ENCODE measurements at places on chromosomes 2 and 18.

DNA sequence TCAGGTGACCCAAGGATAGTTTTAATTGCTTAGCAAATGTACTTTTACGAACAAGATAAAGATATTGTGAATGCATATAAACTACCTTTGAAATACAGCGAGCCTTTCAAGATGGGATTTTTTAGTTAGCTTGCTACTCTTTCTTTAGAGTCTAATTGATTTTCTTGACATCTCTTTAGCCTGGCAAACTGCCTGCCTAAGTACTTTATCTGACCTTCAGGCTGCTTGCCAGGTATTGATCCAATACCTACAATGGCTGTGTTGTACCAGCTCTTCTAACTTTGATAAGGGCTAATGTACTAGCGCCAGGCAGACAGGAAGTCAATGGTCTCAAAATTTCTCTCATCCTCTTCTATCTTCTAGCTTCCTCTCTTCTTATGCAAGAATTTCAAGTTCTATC is 414.4 kb upstream of the ACVR2A start:
- DNase-seq, result no peak

GRCh38 chr2:73262108-73262651 is 22.1 kb downstream of the FBXO41 start:
- no peak for DNase-seq

GRCh38 chr2:182817558-182817957 is 48.9 kb downstream of the FRZB start:
- no peak for DNase-seq

DNA sequence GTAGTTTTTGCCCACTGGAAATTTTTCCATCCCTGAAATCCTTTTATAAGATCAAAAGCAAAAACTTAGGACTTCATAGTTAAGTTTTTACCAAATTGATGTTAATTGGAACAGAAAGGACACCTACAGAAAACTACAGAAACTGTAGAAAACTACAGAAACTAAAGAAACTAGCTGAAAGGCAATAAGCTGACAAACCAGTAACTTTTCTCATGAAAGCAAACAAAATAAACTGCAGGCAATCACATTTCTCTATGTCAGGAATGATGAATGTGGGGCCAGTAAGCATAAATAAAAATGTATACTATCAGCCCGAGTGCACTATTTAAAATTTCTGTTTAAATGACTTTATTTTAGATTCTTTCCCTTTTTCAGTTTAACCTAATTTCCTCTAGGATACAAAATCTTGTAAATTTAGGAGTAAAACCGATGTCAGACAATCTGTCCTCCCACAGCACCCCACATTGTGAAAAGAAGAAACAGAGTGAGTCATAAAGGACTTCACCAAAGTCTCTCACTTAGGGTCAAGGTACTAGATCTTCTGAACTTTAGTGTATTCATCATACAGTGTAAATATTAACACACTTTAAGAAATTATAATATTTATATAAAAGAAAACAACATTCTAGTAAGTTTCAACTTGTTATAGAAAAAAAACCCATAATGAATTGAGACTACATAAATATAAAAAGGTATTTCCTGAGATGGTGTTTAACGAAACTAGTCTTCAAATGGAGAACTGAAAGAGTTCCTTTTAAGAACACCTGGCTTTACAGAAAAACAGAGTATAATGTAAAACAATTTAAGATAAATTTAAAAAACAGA is 46.6 kb downstream of the USP40 start:
- DNase-seq, result no peak

DNA sequence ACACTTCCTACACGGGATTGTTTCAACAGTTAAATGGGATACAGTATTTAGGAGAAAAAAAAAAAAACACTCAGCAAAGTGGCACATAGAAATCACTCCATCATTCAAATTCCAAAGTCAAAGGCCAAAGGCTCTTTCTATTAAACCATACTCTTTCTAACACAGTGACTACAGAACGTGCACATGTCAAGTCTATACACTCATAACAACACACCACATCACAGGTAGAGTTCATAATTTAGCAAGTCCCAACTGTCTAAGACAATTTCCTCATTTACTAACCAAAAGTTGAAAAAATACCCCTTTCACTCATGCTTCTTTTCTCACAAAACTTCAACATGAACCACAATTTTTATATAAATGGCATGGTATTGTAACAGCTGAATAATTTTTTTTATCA is 70.8 kb downstream of the MBOAT2 start:
- no peak for DNase-seq

DNA sequence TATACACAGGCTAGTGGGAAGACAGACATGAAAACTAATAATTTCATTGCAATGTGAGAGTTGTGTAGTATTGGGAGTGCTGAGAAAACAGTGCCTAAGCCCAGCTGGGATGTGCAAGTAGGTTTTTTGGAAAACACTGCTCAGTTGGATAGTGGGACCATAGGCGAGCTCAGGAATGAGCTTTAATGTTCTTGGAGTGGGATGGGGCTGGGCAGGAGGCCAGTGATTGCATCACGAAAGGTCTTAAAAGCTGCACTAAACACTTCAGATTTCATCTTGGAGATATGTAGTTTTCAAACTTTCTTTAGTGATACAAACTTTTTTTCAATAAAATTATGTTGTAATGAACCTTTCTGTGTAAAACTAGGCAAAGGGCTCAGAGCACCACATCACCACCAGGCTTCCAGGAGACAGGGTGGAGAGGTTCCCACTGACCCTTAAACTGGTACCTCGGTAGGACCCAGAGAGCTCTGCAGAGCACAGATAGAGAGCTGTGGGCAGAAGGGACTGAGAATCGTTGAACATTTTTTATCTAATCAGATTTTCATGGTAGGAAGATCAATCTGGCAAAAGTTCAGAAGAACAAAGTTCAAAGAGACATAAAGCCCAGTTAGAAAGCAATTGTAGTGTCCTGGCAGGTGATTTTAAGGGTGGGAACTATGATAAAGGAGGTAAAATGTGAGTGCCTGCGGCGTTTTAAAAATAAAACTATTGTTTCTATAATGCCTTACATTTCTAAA is 176.2 kb downstream of the TRABD2A start:
- DNase-seq, result no peak

DNA sequence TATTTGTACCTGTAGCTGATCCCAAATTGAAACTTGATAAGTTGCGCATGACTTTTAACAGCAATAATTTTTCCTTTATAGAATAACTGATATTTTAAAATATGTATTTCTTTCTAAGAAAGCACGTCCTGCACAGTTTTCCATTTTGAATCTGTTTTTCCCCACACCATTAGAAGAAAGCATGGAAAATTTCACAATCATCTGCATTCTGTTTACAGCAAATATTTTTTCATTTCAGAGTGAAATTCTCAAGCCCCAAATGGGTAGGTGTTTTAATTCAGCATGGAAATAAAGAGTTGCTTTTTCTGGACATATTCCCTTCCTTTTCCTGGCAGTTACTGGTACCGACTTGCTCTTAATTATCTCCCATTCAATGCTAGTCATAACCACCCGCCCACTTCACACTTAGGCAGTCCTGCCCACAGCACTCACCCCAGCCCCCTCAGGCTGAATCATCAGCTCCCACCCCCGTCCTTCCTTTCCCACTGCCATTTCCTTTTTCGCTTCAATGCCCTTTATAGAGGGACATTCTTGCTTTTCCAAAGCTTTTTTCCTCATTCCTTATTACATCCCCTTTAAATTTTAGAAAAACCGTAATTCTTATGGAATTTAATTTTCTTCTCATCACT is 89.2 kb upstream of the GLS start:
- DNase-seq, result no peak

DNA sequence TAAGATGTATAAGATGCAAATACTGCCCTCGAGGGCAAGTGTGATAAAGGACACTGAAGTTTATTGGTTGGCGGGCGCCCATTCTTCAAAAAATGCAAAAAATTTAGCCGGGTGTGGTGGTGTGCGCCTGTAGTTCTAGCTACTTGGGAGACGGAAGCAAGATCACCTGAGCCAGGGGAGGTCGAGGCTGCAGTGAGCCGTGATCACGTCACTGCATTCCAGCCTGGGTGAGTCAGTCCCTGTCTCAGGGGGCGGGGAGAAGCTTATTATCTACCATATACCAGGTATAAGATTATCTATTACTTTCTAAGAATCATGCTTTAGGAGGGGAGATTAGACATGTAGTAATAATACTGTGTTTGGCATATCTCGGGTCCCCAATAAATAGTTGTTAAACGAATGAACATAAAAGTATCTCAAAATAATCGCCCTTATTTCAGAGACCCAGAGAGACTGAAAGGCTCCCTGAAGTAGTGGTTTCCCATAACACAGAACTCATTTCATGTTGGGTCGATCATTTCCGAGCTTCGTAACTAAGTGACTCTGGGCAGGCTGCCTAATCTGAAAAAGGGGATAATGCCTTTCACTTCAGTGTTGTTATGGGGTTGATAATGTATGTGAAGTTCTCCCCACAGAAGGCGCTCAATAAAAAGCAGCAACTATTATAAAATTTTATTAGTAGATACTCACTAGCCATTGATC is 1.2 kb upstream of the SELENOI start:
- DNase-seq, result no peak

DNA sequence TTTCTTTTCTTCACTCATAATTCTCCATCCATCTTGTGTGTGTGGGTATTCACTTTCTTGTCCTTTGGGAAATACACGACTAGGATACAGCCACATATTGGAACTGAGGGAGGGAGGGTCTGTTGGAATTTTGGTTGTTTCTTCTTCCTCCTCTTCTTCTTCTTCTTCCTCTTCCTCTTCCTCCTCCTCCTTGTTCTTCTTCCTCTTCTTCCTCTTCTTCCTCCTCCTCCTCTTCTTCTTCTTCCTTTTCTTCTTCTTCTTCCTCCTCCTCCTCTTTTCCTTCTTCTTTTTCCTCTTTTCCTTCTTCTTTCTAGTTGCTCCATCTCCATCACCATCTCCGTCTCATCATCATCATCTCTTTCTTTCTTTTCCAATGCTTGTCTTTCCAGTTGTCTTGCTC is 1307.3 kb upstream of the ZEB2 start:
- no peak for DNase-seq

- no peak for DNase-seq
These were observed 76.1 kb downstream of the INPP4A start for GRCh38 chr2:98520806-98521205.

DNA sequence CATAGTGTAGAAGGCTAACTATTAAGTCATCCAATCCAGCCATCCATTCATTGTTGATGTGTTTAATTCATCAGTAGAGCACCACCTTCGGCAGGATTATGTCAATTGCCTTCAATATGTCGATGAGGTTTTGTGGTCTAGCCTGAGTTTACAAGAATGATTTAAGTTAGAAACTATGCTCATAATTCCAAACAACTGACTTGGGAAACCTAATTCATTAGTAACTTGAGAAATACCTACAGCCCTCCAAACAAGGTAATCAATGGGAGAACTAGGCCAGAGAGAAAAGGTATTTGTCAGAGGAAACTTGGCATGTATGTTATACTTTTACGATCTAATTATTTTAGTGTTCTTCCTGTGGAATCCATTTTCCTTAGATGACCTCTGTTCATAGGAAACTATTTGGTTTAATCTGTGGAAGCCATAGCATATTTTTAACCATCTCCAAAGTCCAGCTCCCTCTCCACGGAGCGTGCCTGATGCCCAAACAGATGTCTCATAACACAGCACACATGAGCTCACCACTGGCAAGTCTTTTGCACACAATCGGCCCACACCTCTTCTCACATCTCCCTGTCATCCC is 148.5 kb downstream of the GFPT1 start:
- DNase-seq, result no peak

GRCh38 chr2:3633089-3633981 is 24.7 kb upstream of the ALLC start:
- peak; percentile 43 for DNase-seq

- DNase-seq, result no peak
These were observed 63.4 kb upstream of the SPTBN1 start for GRCh38 chr2:54392555-54393324.

- DNase-seq, result no peak
These were observed 85.2 kb downstream of the BIRC6 start for GRCh38 chr2:32442020-32442467.

- DNase-seq, result no peak
These were observed 357.9 kb upstream of the NRP2 start for GRCh38 chr2:205324355-205324754.

GRCh38 chr18:13530879-13531387 is 195.4 kb downstream of the FAM210A start:
- DNase-seq, result peak; percentile 13

DNA sequence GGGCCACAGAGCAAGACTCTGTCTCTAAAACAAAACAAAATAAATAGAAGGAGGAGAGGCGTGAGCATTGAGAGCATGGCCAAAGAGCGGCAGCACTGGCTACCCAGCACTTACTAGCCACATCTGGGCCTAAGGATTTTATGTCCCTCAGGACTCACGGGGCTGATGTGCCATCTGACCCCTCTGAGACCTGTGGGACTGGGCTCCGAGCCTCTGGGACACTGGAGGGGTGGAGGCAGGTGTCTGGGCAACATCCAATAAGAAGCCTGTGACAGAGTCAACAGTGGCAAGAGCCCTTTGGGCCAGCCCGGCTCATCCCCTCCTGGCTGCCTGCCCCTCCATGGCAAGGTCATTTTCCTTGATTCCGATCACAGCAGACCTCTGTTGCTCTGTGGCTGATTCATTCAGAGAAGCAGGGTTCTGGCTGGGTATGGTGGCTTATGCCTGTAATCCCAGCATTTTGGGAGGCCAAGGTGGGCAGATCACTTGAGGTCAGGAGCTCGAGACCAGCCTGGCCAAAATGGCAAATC is 60.7 kb downstream of the RRM2 start:
- no peak for DNase-seq

- DNase-seq, result no peak
These were observed 46.5 kb downstream of the FARSB start for GRCh38 chr2:222609381-222609780.

GRCh38 chr2:230694241-230694640 is 18.4 kb upstream of the CAB39 start:
- no peak for DNase-seq

- no peak for DNase-seq
These were observed 57.7 kb downstream of the BIN1 start for GRCh38 chr2:127048969-127049897.

- DNase-seq, result no peak
These were observed 87.3 kb downstream of the CBLN2 start for GRCh38 chr18:72456802-72457201.

DNA sequence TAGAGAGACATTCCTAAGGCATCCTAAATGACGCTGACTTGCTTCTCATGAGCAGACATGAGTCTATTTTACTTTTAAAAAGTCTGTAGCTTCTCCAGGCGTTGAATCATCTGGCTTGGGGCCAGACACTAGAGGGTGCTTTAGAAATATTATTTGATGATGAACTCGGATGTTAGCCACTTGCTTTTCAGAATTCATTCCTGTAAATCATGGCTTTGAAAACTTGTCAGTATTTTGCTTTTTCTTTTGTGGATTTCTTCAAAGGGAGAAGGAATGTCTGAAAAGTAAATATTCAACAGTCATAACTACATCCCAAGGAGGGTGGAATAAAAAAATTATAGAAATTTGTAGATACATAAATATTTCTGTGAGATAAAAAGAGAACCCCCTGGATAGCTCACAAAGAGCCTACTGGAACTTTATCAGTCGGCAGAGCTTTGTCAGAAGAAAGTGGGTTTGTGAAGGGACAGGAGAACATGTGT is 370.8 kb downstream of the OSR1 start:
- DNase-seq, result peak; percentile 14

GRCh38 chr2:19979932-19980331 is 10.0 kb downstream of the WDR35 start:
- no peak for DNase-seq

Data from NCI-H1105 (cell line).